ENCODE measurements at places on chromosomes 1 and 21.

DNA sequence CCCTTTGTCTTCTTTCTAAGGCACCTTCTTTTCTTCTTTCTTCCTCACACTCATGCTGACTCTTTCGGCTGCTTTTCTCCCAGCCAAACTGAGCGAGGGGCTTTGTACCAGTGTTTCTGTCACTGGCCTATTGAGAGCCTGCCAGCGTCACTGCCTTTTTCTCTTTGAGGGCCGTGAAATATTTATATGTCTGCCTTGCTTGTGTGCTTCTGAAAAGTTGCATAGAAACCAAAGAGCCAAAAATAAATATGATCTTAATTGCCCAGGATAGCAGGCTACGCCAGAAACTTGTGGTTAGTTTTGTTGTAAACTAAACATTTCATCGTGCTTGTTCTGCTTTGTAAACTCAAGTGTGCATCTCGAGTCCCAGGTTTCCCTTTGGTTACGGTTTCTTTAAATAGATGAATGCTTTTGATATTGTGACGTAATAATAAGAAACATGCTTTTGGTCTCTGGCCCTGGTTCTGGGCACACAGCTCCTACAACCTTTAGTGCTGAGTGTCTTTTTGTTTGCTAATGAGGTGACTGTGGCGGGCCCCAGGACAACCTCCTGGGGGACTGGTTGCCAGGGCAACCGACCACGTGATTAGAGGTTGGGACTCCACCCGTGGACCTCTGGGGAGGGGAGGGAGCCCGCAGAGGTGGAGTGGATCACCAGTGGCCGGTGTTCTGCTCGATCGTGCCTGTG, 10.8 kb downstream of the SLC37A1 start:
- peak; percentile 62 for DNase-seq

DNA sequence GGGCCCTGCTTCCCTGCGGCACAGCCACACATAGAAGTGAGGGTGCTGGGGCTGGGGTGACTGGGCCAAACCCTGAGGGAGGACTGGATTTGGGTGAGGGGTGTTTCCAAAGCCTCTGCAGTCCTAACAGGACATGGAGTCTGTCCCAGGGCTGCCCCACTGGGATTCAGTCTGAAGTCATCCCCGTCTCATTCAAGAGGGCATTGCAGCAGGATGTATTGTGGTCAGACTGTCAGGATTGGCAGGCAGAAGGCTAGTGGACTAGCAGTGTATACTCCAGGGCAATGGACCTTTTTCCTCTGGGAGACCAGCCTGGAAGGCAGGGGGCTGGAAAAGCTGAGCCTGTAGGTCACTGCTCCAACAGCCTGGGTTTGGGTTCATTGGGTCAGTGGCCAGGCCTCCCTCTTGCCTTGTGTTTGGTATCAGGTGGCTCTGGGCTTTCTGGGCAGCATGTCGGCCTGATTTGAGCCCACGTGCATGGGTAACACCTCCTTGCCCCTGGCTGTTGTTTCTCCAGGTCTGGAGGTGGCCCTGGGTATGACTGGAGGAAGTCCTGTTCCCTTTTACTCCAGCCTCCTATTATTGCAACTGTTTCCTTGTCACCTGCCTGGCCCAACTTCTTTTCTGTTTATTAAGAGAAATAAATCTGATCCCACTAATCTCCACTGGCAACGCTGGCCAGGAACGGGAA, 41.0 kb upstream of the SYNC start:
- DNase-seq: no peak

- no peak for DNase-seq
These were observed 107.8 kb downstream of the PRDM16 start for GRCh38 chr1:3176820-3177219.

- peak; percentile 13 for DNase-seq
These were observed 10.5 kb downstream of the KIF21B start for GRCh38 chr1:201013031-201013485.

DNA sequence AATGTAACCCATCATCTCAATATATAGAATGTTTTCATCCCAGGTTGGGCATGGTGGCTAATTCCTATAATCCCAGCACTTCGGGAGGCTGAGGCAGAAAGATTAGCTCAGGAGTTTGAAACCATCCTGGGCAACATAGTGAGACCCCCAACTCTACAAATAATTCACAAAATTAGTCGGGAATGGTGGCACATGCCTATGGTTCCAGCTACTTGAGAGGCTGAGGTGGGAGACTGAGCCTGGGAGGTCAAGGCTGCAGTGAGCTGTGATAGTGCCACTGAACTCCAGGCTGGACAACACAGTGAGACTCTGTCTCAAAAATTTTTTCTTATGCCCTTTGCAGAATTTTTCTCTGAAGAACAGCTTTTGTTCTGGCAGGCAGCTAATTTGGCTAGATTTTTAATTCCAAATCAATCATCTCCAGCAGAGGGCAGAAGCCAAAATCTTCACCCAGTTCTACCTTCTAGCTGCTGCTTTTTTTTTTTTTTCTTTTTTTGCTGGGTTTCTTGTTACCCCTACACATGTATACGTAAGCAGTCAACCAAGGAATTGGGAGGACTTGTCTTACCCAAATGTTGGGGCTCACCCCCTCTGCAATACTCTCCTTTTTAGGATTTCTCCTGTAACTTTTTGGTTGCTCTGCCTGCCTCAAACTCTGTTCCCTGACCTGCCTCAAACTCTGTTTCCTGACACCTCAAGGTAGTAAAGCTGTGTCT, 2.7 kb upstream of the RAD54L start:
- peak; percentile 30 for DNase-seq

Data from CD4-positive, alpha-beta T cell treated with Interleukin-4 for 4 hours (primary cell).